Transverse colon (tissue), 4 donors: ENCODE measurements at places on chromosomes 5 and 9.

DNA sequence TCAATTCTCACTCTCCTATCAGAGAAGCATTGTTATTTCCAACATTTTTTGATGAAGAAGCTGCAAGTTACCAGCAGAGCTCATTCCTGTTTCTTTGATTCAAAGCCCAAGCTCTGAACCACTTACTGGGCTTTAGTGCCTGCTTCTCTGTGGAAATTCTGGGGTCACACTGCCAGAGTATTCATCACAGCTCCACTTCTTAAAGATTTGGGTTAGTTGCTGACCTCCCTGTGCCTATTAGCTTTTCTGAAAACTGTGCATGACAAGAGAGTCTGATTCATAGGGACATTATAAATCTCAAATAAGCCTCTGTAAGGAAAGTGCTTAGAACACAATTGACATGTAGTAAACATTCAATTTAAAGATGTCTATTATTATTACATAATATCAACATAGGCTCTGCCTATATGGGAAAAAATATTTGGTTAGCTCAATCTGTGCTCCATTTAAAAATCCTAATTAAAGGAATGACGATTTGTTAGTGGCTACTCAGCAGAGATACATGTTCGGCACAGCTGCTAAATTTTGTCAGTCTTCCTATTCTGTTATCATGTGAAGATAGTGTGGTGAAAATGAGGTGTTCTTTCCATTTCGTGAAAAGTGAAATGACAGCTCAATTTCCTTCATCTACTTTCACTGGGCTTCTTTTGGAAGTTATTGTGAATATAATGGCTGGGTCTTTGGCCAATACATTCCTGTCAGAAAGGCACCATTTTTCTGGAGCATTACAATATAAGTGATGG is 293.0 kb downstream of the KCTD16 start:
- no peak for DNase-seq

- DNase-seq = no peak
Observed at GRCh38 chr9:136024696-136025316, 63.6 kb upstream of the UBAC1 start.

DNA sequence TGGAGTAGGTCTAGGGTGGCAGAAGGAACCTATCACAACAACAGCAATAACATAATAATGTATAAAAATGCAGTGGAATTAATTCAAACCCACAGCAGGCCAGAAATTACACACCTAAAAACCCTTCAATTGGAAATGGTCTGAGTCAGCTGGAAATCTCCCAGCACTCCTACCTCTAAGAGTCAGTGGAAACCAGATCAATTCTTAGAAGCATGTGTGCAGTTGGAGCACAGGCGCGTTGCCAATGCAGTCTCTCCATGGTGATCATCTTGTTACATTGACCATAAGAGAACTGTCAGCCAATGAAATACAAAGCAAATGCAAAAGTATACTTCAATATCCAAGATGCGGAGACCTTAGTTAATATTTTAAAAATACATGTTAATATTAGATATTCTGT is 15.1 kb upstream of the CSNK1G3 start:
- DNase-seq = no peak

DNA sequence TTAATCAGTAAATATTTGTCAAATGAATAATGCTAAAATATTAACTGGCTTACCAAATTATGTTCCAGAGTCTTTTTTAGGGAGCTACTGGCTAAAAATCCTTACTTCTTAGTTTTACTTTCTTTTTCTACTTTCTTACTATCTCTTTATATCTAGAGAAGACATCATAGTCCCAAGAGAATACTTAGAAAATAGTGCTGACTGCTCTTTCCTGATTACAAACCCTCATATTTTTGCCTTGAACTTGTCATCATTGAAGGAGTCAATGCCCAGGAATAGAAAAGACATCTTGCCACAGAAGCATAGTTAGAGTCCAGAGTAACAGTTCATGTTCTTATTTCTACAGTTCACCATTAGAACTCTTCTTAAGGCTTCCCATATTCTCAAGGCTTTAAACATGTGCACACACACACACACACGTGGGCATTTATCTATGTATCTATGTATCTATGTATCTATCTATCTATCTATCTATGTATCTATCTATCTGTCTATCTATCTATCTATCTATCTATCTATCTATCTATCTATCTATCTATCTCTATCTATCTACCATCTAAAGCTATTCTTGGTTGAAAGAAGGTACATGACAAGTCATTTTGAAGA is 654.3 kb downstream of the ANXA1 start:
- DNase-seq = no peak

DNA sequence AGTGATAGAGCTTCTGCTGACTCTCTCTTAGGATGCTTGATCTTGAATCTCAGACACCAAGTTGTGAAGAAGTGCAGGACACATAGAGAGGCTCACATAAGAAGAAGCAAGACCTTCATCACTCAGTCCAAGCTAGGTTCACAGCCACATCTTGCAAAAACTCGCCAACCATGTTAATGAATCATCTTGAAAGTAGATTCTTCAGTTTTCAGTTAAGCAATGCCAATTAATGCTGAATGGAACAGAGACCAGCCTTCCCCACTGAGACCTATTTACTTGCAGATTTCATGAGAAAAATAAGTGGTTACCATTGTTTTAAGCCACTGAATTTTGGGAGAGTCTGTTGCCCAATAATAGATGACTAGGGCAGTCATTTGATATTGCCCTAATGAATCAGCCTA is 217.7 kb upstream of the EDIL3 start:
- DNase-seq = no peak

GRCh38 chr5:11791792-11792191 is 112.5 kb downstream of the CTNND2 start:
- no peak for DNase-seq

DNA sequence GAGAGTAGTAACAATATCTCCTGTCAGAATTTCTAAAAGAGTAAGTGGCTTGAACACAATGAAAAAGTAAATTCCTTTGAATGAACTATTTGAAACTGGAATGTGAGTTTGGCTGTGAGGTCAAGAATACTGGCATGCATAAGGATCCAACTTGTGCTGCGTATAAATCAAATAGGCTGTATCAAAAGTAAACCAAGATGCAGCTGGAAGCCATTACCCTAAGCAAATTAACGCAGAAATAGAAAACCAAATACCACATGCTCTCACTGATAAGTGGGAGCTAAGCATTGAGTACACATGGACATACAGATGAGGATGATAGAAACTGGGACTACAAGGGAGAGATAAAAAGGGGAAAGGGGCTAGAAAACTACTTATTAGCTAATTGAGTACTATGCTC is 24.0 kb upstream of the SRFBP1 start:
- DNase-seq = no peak

DNA sequence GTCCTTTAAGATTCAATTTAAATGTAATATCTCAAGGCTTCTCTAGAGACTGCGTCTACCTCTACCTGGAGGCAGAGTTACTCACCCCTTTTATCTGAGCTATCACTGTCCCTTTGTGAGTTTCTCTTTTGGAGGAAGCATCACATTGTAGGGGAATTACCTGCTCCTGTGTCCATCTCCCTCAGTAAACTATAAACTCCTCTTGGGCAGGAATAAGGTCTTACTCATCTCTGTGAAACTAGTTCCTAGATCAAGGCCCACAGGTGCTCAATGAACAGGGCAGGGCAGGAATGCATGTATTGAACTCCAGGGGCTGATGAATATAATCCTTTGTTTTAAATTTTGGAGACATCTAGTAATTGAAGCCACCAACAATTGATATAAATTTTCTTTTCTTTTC is 139.8 kb upstream of the ERCC6L2 start:
- no peak for DNase-seq

GRCh38 chr5:68334553-68334886 is 119.0 kb downstream of the PIK3R1 start:
- DNase-seq = no peak

DNA sequence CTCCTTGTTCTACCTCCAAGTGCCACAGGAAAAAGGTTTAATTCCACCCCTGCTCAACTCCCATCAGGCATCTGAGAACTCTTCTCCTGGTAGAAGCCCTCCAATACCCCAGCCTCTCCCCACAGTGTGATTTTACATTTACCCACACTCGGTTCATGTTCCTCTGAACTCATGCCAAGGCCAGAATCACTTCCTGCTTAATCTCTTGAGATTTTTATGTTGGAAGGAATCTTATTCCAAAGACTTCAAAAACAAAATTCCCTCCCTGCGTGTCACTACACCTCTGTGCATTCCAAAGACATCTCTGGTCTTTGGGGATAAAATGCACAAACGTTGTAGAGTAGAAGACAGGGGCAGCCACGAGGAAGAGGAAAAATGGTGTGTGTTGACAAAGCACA is 186.8 kb downstream of the ACTL7B start:
- DNase-seq = no peak

GRCh38 chr9:100573655-100574260 is 4.1 kb upstream of the CAVIN4 start:
- DNase-seq = no peak

GRCh38 chr5:148179234-148179824 is 11.0 kb downstream of the SPINK14 start:
- DNase-seq = no peak

DNA sequence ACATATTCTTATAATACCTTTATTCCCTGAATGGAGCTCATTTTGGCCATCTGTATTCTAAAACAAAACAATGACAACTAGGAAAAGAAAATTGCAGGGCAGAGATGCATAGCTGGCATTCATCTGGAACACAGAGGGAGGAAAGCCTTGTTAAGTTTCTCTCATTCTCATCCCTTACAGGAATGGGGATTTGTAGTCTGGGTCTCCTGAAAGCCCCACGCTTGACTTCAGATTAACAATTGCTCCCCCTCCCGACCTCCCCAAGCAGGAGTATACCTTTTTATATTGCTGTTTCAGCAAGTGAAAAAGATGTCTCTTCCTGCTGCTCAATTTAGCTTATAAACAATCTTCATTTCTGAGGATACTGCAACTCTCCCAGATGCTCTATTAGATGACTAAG is 812.1 kb downstream of the EFNA5 start:
- DNase-seq = no peak

- DNase-seq = peak; percentile 45
Observed at GRCh38 chr5:172178991-172179989, 8.7 kb downstream of the STK10 start.

DNA sequence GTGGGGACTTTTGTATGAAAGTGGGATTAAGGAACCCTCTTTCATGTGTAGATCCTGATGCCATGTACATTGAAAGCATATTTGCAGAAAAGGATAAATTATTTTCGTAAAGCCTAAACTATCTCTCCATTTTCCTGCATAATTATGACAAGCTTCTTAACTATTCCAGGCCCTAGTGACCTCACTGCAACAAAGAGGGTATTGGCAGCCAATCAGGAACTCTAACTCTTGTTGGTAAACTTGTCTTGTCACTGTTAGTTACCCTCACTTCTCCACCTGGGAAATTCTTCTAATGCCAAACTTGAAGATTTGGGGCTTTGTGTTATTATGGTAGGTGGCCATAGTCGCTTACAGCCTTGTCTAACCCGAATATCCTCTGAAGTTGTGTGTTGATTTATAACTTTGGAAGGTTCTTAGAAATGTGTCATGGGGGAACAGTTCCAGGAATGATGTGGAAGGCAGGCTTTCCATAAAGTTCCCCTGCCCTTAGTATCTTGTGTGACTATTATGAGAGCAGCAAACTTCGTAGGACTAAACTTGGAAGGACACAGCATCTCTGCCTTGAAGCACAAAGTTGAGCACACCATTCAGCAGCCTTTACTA is 52.5 kb downstream of the IQGAP2 start:
- DNase-seq = no peak
